ENCODE measurements at places on chromosomes 11 and 22. TPM values are rescaled to one million over a fixed set of nuclear protein-coding genes. Genes with fewer than 3 reads are reported as not detected.

- H3K4me1 ChIP-seq = peaks cover 3% of the 10 kb centered on the region
- no peaks in the 10 kb centered on the region for H3K36me3 ChIP-seq
- H3K27me3 ChIP-seq = no peaks in the 10 kb centered on the region
- DNase-seq = no peak
- no peak overlapping the region for H3K4me3 ChIP-seq
Observed at GRCh38 chr11:16041207-16041606, 315.1 kb downstream of the SOX6 start.

MS4A6A gene
- total RNA-seq = 36.4 TPM

DNA sequence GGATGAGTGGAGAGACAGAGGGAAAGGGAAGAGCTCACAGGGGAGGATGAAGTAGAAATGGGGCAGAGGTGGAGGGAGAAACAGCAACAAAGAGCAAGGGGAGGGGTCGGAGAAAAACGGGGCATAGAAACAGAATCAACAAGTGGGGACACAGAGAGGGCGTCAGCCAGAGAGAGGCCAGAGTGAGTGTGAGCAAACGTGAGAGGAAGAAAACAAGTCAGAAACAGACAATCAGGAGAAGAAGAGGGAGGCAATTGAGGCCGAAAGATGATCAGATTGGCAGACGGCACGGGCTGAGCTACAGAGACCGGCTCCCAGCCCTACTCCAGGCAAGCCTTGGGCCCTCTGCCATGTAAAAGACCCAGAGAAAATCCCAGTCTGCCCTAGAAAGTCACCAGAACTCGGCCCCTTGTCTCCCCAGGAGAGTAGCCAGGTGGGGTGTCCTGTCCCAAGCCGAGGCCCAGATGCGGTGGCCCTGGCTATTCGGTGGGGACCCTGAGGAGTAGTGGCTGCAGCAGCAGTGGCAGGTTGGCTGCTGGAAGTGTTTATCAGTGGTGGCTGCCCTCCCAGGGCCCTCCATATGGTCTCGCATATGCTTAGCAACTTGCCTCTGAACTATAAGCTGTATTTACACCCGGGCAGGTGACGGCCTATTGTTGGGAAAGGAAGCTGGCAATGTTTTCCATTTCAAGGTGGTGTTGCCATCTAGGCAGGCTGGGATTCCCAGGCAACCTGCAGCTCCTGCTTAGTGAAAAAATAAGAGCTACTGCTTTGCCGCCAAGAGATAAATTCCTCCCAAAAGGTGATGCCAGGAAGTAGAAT, 14.8 kb upstream of the TSPAN18 start:
- H3K36me3 ChIP-seq = no peaks in the 10 kb centered on the region
- no peak for DNase-seq
- peaks cover 16% of the 10 kb centered on the region for H3K4me1 ChIP-seq
- no peak overlapping the region for H3K4me3 ChIP-seq
- no peaks in the 10 kb centered on the region for H3K27me3 ChIP-seq
- H3K27ac ChIP-seq = no peak overlapping the region

GPHA2 gene
- 3.5 TPM for total RNA-seq

GRCh38 chr22:29344137-29344536, 28.6 kb upstream of the RASL10A start:
- DNase-seq = peak; percentile 88
- H3K4me3 ChIP-seq = no peak overlapping the region
- no peak overlapping the region for H3K27ac ChIP-seq
- peaks cover 45% of the 10 kb centered on the region for H3K4me1 ChIP-seq
- H3K27me3 ChIP-seq = no peaks in the 10 kb centered on the region
